ENCODE measurements at places on chromosomes 3 and 15.

- no peak for DNase-seq
These were observed 18.8 kb downstream of the MYL3 start for GRCh38 chr3:46844397-46844796.

DNA sequence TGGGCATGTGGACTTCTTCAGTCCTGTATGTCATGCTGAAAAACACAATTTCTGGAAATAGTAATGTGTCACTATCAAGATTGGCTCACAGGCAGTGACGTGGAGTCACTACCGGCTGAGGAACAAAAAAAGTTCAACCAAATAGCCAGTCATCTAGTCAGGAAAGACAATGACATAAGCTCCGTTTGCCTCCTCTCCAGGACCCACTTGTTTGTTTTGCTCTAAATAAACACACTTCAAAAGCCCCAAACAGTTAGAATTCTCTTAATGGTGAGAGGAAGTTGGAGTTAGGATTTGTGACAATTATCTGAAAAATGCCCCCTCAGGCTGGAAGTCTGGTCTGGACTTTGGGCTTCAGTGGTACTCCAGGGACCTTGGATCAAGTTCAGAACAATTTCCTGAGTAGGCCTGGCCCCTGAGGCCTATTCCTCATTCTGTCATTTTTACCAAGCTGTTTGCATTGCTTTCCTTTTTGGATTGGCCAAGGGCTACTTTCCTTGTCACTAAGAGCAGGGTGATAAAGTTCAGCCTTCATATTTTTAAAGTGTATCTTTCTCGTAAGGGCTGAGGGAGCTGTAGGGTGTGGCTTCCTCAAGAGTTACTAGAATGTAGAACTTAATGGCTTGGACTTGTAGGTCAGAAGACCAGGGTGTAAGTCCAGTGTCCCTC lies 98.9 kb downstream of the EOMES start:
- DNase-seq = no peak

GRCh38 chr3:189490749-189491148 lies 140.4 kb upstream of the TP63 start:
- no peak for DNase-seq

DNA sequence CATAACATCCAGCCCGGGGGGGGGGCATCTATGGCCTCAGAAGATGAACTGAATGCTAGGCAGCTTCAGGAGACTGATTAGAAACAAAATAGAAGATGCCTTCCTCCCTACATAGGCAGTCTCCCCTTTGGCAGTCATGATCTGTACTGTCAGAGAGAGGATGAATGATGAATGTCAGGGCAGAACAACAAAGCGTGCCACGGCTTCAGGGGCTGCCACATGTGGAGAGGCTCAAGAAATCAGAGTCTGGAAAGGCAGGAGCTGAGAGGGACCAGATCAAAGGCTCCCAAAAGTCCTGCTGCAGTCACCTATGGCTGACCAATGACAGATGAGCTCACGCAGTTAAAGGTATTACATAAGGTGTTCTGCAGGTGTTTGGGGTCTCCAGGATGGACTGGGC lies 180.4 kb downstream of the UACA start:
- no peak for DNase-seq

DNA sequence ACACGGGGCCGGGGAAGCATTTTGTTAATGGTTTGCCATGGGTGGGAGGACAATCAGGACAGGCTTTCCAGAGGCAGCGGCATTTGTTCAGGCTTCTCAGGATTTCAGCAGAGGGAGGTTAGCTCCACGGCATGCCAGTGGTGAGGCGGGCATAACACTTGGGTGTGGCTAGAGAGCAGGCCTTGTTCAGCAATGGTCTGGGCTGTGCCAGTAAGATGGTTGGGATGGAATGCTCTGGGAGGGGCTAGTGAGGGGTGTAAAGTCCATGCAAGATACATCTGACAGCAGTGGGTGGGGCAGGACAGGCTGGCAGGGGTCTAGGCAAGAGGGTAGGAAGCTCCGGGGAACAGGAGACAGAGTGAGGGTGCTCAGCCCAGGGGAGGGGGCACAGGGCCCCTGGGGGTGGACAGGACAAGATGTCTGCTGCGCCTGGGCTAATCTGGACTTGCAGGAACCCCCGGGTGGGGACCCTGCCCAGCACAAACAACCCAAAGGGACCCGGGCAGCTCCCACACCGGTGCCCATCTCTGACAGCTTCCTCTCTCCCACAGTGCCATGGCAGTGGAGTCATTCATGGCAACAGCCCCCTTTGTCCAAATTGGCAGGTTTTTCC lies 8.4 kb downstream of the TMEM43 start:
- DNase-seq = no peak

GRCh38 chr3:162525066-162525742 lies 1028.6 kb downstream of the OTOL1 start:
- DNase-seq = no peak

DNA sequence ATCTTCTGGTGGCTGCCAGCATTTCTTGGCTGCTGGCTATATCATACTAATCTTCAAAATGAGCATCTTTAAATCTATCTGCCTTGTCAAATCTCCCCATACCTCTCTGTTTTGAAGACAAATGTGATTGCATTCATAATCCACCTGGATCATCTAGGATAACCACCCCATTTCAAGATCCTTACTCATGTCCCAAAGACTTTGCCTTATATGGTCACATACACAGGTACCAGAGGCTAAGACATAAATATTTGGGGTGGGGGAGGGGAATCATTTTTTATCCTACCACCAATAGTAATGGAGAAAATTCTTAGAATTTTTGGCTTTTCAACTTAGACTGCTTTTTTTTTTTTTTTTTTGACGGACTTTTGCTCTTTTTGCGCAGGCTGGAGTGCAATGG lies 970.8 kb downstream of the PLOD2 start:
- no peak for DNase-seq

- DNase-seq = no peak
These were observed 388.3 kb upstream of the IL12A start for GRCh38 chr3:159600291-159600690.

- DNase-seq = peak; percentile 7
These were observed 23.2 kb downstream of the SPTBN5 start for GRCh38 chr15:41870689-41871081.

DNA sequence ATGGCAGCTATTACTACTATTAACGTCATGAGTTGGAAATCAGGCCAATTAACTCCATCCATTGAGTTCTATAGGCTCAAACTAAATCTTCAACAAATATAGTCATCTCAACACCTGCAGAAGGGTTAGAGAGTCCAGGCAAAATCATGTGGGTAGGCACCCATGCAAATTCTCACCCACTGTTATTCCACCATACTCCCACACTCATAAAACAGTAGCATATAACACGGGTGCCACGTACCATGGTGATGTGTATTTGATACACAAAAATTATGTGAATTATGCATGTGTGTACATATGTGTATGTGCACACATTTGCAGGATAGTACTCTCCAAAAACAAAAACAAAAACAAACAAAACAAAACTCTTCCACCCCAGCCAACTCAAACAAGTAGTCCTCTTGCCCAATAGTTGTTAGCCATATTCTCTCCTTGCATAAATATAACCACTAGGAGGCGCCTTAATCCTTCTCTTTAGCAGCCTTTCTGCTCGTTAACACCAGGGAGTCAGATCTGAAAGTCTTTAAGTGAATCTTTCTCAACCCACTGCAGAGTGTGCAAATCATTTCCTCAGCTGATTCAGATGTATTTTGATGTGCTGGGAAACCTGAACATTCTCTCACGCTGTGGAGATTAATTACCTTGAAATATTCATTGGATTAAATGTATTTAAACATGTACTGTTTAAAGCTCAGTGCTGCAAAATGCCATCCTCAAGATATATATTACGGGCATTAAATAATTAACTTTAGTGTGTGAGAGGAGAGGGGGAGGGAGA lies 38.0 kb upstream of the COPB2 start:
- no peak for DNase-seq

GRCh38 chr15:85690561-85691231 lies 104.0 kb downstream of the KLHL25 start:
- no peak for DNase-seq

- no peak for DNase-seq
These were observed 1379.1 kb downstream of the ZPLD1 start for GRCh38 chr3:103813955-103814354.

DNA sequence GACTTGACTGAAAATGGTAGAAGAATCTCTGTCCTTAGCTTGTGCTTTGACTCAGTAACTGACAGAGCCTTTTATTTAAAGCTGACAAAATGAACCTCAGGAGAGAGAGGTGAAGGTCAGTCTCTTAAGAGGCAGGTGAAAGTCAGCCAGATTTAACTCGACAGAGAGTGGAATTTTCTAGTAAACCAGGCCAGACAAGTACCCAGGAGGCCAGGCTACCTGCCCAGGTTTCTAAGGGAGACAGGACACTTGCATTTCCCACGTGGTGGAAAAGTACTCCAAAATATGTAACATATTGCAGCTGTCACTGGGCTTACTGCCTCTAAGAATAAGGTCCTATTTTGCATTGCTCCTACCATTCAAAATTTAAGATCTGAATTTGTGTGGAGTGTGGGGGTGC lies 167.9 kb downstream of the FMN1 start:
- DNase-seq = no peak

DNA sequence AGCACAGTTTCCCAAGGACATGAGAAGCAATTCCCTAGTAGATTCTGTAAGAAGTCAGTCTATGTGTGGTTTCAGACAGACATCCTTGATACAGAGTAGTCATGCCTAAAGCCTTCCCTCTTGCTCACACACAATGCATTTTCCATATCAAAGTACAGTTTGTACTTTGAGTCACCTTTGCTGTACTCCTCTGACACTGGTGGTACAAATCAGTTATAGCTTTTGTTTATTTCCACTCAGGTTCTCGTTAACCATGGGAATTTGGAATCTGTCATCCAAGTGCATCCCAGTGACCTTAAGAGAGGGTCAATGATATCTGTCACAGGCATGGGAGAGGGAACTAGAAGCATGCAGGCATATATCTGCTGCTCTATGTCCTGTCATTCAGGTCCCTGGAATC lies 3.6 kb upstream of the GNB4 start:
- DNase-seq = no peak

GRCh38 chr3:169283951-169284350 lies 379.6 kb downstream of the MECOM start:
- DNase-seq = no peak

DNA sequence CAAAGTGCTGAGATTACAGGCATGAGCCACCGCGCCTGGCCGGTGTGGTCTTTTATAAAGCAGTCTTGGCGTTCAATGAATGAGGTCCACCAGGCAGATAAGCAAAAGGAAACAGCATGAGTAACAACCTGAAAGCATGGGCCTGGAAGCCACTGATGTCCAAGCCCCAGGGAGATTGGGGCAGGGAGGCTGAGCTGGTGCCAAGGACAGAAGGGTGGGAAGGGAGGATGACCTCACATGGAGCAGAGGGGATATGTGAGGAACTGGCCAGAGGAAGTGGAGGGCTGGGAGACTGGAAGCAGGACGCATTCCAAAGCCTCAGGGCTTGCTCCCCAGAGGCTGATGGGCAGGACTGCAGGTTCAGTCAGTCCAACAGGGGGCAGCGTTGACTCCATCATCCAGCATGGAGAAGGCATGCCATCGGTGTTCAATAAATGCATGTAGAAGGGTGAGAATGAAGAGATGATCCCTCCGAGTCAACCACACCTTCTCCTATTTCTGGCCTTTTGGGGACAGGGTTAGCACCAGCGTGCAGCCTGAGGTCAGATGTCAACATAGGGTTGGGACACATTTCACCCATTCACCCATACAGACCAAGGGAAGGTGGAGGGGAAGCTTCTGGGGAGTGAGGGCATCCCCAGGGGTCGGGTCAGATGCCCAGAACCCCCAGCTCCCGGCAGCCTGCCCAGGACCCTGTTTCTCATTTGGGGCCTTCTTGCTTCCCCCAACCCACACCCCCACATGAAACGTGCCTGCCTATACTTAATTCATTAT lies 14.8 kb downstream of the MYL3 start:
- no peak for DNase-seq

DNA sequence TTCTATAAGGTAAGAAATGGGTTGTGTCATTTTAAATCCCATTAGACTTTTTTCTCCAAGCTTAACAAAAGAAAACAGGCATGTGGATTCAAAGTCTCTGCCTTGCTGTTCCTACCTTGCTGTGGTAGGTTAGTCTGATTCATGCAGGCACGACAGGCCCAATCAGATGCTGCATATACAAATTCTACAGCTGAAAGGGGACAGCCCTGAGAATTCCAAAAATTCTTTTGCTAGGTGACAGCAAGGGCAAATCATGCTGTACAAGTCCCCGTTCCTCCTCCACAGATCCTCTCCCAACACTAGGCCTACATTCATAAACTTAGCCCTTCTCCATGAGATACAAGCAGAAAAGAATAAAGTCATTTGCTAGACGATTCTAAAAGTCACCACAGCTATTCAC lies 161.2 kb upstream of the THBS1 start:
- DNase-seq = no peak

- no peak for DNase-seq
These were observed 124.3 kb upstream of the PRICKLE2 start for GRCh38 chr3:64349551-64349950.

DNA sequence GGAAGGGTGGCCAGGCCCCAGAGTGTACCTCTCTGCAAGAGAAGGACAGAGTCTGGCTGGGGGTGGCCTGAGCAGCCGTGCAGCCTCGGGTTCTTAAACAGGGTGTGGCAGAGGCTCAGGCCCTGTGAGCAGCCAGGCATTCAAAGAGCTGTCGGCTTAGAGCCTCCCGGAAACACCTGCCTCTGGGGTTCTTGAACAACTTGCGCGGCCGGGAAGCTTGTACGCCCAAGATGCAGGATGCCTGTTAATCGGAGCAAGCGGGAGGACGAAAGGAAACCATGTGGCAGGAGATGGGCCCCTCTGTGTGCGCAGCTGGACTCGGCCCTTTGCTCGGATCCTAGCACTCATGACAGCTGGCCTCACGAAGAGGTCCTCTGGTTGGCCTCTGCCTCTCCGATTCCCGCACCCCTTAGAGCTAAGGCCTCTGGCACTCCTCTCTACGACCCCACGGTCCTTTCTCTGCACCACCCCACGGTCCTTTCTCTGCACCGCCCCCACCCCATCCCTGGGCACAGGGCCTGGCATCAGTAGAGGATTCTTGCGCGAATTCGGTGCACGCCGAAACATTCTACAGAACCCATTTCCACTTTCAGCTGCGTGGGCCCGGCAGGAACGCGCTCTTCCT lies 23.9 kb upstream of the TXNRD3 start:
- DNase-seq = no peak

DNA sequence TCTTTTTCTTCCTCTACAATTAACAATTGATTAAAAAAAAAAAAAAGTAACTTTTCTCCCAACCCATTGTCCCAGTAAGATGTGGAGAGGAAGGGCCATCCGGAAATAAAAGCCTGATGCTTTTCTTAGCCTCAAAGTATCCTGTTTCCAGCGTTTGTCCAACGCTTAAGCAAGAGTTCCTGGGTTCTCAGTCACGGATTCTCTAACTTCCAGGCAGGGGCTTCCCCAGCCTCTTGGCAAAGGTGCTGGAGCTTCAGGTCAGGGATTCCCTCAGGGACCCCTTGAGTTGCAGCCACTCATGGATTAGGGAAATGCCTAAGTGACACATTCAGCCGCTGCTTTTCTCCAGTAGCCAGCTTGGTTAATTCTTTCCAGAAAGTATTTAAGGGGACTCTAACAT lies 22.3 kb upstream of the C2CD4B start:
- DNase-seq = no peak

DNA sequence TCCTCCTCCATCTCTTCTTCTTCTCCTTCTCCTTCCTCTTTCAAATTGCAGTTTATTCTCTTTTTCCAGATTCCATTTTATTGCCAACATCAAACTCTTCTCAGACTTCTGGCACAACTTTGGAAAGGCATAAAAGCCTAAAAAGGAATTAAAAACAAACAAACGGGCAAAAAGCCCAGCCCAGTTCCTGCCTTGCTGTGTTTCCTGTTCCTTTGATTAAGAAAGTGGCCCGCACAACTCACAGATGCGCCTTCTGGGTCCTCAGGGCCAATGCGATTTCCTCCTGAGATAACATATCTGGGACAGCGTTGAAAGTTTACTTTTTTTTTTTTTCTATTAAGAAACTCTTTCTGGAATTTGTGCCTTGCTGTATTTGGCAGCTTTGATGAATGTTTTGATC lies 158.7 kb upstream of the UBE3A start:
- no peak for DNase-seq
